ENCODE measurements at places on chromosomes 2 and 18.
A peak's percentile ranks its signal among the peaks of the same experiment; 100 is the strongest.

- DNase-seq, result no peak
Measured at GRCh38 chr2:82259551-82259950, 1955.0 kb upstream of the LRRTM1 start.

DNA sequence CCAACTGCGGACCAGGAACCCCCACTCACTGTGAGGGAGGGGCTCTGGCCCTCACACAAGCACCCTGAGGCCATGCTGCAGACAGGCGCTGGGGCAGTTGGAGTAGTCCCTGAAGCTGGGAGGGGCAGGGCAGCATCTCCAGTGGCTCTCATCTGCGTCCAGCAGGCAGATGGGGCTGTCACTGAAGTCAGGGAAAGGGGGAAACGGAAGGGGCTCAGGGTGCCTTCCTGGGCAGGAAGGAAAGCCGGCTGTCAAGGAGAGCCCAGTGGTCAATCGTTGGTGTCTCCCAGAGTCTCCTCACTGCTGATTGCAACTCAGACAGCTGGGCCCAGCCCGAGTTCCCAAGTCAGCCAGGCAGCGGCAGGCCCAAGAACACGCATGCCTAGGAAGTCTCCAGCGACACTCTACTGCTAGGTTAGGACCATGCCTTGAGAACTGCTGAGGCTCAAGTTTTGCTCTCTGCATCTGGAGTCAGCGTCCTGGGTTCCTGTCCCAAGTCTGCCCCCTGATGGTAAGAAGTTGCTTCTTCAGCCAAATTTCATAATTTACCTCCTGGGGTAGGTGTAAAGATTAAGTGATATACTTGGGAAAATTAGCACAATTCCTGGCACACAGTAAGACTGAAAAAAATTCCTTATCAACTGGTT lies 27.4 kb upstream of the NMUR1 start:
- peak; percentile 20 for DNase-seq

DNA sequence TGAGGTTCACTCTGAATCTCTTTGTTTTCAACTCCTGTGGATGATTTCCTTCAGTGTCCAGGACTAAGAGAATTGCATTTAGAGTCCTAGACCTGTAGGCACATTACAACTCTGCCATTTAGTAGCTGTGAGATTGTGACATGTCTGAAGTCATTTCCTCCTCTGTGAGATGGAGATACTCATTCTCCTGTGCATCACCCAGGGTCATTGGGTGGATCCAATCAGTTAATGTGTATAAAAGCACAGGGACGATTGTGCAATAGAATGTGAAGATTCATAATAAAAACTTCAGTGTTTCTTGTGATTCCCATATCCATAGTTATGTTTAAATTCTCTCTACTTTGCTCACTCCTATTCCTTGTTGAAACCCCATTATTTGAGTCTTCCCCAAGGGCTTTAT lies 113.6 kb downstream of the DIS3L2 start:
- DNase-seq, result no peak

- DNase-seq, result no peak
Measured at GRCh38 chr18:64275593-64276300, 126.9 kb upstream of the LINC00305 start.

GRCh38 chr2:36338827-36339145 lies 16.8 kb upstream of the CRIM1 start:
- DNase-seq, result no peak

DNA sequence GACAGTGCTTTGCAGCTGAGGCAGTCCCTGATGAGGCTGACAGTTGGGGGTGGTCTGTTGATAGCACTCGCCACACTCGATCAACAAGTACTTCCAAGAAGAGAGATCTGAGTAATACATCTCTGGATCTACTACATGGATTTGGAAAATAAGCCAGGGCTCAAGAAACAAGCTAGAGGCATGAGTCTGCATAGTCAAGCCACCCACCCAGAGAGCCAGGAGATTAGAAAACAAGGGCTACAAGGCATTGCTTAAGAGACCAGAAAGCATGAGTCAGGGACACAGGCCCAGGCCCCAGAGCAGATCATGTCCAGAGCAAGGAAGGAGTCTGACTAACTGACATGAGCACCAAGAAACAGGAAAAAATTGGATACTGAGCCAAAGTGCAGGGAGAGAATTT lies 196.9 kb upstream of the CWC22 start:
- DNase-seq, result no peak

- DNase-seq, result no peak
Measured at GRCh38 chr2:134217351-134217750, 36.5 kb upstream of the MGAT5 start.

- no peak for DNase-seq
Measured at GRCh38 chr2:240791221-240791800, 28.7 kb downstream of the KIF1A start.

DNA sequence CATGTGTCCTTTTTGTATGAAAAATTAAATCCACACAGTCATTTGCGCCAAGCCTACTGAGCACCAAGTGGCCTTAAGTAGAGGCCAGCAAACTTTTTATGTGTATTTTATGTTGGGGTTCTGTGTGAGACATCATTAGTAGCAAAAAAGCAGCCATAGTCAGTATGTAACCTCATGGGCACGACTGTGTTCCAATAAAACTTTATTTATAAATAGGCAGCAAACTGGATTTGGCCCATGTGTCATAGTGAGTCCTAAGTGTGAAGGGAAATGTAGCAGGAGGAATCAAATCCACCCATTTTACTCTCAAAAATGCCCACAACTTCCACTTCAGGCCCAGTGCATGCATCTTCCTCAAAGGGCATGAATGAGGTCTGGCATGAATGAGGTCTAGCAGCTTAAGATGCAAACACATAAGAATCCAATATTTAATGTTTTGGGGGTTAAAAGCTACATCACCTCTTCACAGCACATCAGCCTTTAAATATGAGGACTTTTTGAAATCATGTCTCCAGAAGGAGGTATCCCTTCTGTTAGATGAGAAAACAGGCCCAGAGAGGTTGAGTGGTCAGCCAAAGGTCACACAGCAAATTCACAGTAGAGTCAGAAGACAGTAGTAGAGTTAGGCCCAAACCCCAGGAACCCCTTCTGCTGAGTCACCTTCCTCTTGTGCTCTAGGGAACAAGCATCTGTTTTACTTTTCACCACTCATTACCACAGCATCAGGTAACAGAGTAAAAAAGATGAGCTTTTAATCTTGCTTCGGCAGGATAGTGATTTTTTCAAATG lies 45.6 kb downstream of the MREG start:
- DNase-seq, result no peak

- DNase-seq, result no peak
Measured at GRCh38 chr2:50143822-50144575, 887.9 kb downstream of the NRXN1 start.

- no peak for DNase-seq
Measured at GRCh38 chr2:77479895-77480294, 42.3 kb downstream of the LRRTM4 start.

DNA sequence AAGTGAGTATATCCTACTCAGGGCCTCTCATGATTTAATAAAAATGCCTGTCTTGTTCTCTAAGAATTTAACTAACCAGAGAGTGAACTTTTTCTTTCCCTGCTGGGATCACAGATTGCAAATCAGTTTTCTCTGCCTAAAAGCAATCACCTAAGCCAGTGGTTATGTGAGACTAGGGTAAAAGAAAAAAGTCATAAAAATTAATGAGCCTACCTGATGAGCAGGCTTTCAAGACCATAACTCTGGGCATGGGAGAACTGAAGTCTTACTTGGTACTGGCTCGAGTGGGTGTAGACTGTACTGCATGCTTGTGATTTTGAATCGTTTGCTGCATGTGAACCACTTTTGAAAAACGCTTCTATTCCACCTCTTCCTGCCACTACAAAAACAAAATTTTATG lies 1677.0 kb upstream of the LRRTM1 start:
- DNase-seq, result no peak

DNA sequence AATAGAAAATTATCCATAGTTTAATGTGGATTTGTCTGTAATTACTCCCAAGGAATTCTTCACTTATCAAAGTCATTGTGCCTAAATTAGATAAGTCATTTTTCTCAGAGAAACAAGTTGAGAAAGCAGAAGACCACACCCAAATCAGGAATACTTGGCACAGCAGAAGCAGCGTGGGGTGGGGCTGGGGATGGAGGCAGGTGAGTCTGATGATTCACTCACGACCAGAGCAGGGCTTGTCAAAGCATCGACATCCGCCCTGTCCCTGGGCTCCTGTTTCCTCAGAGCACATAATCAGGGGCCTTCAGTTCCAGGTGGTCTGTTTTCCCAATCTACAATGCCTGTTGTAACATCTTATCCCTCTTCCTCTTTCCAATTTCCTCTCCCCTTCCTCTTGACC lies 31.5 kb upstream of the COLEC12 start:
- no peak for DNase-seq

DNA sequence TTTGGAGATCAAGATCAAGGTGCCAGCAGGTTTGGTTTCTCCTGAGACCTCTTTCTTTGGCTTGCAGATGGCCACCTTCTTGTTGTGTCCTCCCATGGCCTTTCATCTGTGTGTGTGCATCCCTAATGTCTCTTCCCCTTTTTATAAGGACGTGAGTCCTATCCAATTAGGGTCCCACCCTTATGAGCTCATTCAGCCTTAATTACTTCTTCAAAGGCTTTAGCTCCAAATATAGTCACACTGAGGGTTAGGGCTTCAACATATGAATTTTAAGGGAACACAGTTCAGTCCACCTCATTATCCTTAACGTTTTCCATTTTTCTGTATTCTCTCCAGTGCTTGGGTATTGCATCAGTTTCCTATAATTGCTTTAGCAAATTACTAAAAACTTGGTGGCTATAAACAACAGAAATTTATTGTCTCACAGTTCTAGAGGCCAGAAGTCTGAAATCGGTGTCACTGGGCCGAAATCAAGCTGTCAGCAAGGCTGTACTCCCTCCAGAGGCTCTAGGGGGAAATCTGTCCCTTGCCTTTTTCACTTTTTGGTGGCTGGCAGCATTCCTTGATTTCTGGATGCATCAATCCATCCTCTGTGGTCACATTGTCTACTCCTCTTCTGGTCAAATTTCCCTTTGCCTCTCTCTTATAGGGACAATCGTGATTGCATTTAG lies 34.1 kb downstream of the CDC42EP3 start:
- no peak for DNase-seq

DNA sequence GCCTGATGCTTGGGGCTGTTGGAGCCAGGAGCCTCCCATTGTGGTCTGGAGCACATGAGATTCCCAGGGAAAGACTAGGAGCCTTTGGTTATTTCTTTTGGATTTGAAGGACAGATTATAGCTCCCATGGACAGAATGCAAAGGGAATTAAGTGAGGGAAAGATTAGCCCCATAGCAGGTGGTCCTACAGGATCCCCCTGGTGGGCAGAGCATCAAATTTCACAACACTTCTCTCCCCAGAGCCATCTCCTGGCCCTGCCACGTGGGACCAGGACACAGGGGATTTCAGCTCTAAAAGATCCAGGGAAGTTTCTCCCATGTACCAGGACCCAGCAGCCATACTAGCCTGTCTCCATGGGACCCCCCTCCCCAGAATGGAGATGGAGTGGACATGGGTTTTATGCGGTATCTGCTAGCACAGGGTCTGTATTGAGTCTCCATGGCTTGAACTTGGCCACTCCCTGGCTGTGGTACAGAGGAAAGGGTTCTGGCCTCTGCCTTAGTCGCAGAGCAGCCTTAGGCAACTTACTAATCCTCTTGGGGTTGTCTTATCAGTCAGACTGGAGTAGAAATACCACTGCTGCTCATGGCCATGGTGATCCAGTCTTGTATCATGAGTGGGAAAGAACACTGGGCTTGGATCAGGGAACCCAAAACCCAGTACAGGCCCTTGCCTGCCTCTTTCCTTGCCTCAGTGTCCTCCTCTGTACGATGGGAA lies 6.8 kb upstream of the PLB1 start:
- DNase-seq, result no peak

- DNase-seq, result no peak
Measured at GRCh38 chr2:154537024-154537423, 161.5 kb upstream of the KCNJ3 start.

DNA sequence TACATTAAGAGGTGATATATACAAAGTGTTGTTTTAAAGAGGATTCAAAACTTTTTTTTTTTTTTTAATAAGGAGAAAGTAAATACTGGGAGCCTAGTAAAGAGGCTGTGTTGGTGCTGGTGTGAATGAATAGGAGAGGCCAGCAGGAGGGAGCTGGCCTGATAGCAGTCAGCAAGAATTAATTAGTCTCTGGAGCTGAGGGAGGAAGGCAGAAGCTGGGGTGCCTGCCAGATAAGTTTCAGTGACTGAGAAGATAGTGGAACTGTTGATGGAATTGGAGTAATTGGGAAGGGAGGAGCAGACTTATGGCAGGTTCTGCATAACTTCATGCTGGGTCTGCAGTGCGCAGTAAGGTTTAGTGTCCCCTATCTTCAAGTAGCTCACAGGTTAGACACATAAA lies 36.2 kb upstream of the SNORC start:
- DNase-seq, result no peak

DNA sequence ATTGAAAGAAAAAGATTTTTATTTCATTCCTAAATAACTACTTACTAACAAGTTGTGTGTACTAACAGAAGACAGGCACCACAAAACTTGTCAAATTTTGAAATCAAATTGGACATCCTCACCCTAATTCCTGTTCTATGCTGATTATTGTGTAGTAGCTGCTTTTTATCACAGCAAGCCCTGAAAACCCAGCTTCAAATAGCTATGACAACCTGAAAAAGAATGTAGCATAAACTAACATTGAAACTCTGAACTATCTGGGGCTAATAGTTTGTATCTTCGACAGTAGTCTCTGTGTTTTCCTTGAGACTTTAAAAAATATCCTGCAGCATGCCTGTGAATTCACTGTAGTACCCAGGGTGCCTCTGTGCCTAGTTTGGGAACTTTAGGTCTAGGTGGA lies 122.6 kb downstream of the WDPCP start:
- no peak for DNase-seq

DNA sequence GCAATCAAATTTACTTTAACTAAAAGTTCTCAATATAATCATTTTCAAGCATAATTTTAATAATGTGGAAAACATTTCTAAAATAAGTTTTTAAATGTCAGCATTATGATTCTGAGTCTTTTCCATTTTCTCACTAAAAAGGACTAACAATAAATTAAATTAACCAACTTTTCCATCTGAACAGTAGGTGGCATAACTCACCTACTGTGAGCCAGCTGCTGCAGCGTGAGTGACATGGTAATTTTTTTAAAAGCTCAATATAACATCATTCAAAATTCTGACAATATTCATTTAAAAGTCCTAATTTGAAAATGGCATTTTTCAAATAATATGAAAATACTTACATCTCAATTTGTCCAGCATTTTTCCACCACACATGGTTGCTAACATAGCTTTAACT lies 66.5 kb downstream of the DTNB start:
- DNase-seq, result no peak

- DNase-seq, result no peak
Measured at GRCh38 chr18:58980991-58981390, 116.3 kb downstream of the ZNF532 start.
